ENCODE measurements at places on chromosomes 5 and 9. TPM values are rescaled to one million over a fixed set of nuclear protein-coding genes. Genes with fewer than 3 reads are reported as not detected.

GLRA1 gene
- not detected for total RNA-seq

- no peak for DNase-seq
These were observed 43.1 kb upstream of the BNIP1 start for GRCh38 chr5:173101245-173101644.

GRIA1 gene
- total RNA-seq, result 0.52 TPM

HRH2 gene
- 3.3 TPM for total RNA-seq

DNA sequence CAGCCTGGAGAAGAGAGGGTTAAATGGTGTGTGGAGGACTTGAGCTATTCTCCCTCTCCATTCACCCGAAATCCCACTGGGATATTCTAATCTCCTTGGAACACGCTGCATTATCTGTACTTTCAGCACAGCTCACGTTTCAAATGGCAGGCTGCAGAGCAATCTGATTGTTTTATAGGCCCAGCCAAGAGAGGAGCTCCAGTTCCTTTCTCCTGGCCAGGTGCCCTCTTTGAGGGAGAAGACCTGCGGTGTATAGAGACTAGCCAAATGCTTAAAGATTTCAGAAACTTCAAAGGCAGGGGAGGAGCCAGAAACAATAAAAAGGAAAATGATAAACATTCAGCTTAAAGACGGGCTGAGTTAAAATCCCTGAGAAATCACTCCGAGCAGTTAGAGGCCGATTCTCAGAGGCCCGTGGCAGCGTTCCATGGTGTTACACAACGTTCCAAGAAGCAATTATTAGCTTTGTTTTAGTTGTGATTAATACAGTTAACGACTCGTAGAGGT lies 564.0 kb upstream of the KLF4 start:
- DNase-seq, result no peak

DNA sequence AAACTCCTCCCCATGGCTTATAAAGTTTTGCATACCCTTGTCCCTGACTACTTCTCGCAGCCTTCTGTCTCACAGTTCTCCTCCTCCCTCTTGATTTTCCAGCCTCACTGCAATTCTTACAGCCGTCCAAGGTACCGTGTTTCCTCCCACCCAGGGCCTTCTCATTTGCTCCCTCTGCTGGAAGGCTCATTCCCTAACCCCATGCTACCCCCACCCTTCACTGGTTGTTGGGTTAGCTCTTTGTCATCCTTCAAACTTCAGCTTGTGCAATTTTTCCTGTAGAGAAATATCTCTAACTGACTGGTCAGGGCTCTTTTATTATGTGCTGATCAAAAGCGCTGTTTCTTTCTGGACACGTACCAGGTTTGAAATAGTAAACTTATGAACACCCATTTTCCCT lies 329.2 kb downstream of the EBF1 start:
- DNase-seq, result peak; percentile 57

GRCh38 chr5:54883374-54884194 lies 101.8 kb downstream of the ESM1 start:
- DNase-seq, result peak; percentile 73

C9orf153 gene
- total RNA-seq, result not detected

SLC6A18 gene
- not detected for total RNA-seq

FAM163B gene
- total RNA-seq, result 0.39 TPM

LYSMD3 gene
- total RNA-seq, result 14.0 TPM

SLC27A6 gene
- 3.3 TPM for total RNA-seq

DNA sequence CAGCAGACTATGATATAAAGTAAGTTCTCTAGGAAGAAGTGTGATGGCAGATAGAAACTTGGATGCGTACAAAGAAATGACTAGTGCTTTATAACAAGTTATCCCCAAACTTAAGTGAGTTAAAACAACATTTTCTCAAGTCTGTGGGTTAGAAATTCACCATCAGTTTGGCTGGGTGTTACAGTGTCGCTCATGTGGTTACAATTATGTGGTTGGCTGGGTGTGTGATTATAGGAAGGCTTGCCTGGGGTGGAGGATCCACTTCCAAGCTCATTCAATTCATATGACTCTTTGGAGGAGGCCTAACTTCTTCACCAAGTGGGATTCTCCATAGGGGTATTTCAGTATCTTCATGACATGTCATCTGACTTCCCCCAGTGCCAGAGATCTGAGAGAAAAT lies 10.3 kb upstream of the C9orf40 start:
- DNase-seq, result no peak

CCNO gene
- total RNA-seq, result 0.42 TPM

DNA sequence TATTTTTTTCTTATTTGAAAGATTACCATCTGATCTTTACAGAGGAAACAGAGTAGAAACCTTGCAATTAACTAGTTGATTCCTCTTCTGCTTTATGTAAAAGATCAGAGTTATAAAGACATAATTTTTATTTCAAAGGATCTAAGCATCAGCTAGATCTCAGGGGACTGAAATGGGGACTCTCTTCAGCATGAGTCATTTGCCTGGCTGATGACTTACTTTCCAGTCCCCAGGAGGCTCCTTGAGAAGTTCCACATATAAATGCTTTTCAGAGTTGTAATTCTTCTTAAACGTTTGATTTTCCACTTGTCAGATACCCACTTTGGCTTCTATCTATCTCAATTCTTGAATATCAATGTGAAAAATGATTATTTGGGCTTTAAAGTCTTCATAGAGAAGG lies 389.4 kb downstream of the RAB3C start:
- DNase-seq, result no peak

SPATA6L gene
- total RNA-seq, result 0.75 TPM

- DNase-seq, result peak; percentile 53
These were observed 757 bp downstream of the ANKRD34B start for GRCh38 chr5:80569086-80569960.

DNA sequence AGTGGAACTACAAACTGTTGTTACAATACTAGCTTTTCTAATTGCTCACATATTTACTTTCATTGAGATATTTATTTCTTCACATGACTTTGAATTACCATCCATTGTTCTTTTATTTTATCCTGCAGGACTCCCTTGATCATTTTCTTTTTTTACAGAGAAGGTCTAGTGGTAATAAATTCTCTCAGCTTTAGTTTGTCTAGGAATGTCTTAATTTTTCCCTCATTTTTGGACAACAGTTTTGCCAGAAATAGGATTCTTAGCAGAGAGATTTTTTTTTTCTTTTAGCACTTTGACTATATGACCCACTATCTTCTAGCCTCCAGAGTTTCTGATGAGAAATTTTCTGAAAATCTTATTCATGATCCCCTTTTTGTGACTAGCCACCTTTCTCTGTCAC lies 47.3 kb upstream of the STARD4 start:
- DNase-seq, result no peak

DNA sequence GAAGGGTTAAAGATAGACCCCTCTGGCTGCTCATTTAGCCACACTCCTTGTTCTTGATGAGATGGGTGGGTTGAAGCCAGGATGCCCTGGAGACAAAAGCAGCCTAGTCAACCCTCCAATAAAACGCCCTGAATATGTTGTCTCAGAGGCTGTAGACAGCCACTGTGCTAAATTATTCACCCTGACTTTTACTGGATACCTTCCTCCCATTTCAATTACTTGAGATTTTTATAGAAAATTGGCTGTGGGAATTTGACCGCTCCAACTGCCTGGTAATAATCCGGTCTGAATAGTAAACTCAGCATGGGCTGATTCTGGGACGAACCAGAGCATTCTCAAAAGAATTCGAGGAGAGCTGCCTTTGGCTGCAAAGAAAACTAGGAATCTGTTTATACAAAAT lies 104.2 kb downstream of the SNX18 start:
- no peak for DNase-seq

GRCh38 chr5:178667688-178668087 lies 40.8 kb upstream of the CLK4 start:
- DNase-seq, result peak; percentile 47

GRCh38 chr5:180491496-180491895 lies 2.7 kb upstream of the CNOT6 start:
- DNase-seq, result peak; percentile 52

DNA sequence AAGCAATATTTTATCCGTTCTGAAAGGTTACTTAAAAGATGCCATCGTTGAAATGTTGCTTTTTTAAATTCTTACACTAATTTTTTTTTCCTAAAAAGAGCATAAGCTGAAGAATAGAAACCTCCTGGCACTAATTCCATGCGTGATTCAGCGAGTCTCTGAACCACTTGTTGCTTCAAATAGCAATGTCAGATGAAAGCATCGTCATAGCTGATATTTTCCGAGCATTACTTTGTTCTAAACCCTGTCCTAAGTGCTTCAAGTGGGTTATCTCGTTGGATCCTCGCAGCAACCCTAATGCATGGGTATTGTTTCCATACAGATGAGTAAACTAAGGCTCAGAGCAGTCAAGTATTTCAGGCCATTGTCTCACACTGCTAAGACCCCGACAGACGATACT lies 79.7 kb downstream of the CDH6 start:
- DNase-seq, result no peak
